Activated CD8-positive, alpha-beta memory T cell treated with anti-CD3 and anti-CD28 coated beads for 48 hours (primary cell): ENCODE measurements at places on chromosomes 3 and 15.

GRCh38 chr3:108241721-108242120, 19.5 kb upstream of the IFT57 start:
- no peak for DNase-seq

- DNase-seq: no peak
These were observed 97.1 kb upstream of the CHL1 start for GRCh38 chr3:99506-99905.

DNA sequence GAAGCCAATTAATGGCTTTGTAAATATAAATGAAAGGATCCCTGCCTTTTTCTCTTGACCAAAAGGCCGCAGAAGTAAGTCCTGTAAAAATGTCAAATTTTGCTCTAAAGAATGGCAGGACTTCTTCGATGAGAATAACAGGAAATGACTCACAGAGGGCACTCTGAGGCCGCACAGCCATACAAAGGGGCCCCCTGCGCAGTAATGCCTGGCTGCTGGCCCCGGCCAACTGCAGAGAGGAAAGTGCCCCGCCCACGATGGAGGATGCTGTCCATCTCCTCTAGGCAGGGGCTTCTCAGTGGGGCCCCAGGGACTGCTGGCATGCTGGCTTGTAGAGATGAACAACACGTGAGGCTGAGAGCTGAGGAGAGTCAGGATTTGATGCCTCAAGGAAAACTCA, 18.1 kb upstream of the SCN10A start:
- DNase-seq: peak; percentile 9

GRCh38 chr3:3615533-3615932, 183.7 kb upstream of the LRRN1 start:
- DNase-seq: no peak

DNA sequence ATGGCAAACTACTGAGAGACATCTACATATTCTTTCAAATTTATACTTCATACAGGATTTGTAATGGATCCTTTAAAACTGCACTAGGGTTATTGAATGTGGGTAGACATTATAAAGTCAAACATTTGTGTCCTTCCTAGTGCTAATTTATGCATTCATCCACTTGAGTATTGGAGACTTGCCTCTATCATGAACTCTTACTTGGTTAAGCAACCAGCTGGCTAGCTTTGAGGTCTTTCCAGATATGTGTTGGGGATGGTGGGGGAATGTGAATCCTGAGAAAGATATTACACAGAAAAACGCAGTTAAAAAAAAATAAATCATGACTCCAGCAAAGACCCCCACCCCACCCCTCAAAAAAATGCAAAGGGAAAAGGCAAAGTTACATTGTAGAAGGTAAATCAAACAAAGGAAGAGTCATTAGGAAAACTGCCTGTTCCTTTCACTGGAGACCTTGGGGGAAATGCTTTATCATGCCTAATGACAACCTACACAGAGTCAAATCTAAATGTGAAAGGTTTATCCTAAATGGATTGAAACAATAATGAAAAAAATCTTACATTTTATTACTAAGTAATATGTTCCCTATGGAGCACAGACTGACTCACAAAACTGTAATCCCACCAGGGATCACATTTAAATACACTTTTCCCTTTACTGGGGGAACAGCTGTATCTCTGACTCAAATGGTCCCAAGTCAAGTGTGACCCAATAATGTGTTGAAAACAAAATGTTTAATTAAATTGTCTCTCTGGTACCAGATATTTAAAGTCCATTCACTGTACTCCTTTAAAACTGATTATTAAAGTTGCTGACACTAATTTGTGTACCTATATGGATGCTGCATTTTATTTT, 522.3 kb downstream of the ROBO1 start:
- DNase-seq: no peak

DNA sequence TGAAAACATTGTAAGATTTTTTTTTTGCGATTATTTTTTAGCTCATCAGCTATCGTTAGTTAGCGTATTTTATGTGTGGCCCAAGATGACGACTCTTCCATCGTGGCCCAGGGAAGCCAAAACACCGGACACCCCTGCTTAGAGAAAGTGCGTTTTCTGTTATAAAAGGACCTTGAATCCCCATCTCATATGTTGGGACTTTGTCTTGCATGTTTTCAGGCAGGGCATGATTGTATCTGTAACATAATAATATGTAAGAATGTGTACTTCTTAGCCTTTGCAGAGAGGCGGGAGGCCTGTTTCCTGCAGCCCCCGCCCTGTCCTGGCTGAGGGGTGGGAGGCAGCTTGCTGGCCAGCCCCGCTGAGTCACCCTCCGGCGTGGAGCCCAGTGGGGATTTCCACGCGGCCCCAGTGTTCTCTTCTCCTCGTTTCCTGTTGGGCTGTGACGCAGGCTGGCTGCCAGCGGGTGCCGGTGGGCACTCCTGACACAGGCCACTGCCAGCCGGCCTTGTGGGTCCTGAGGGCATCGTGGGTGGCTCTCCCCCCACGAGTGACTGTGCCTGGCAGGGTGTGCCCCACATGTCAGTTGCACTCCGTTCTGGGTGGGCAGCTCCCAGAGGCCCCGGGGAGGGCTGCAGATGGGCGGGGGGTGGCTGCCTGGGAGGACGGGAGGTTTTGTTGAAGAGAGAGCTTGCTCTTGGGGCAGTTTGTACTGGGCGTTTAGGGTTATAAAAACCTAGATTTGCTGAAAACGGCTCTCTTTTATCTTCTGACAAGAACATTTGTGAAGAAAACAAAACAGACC, 55.6 kb downstream of the SMAD3 start:
- peak; percentile 66 for DNase-seq
